ENCODE measurements at places on chromosomes 1 and 21.

DNA sequence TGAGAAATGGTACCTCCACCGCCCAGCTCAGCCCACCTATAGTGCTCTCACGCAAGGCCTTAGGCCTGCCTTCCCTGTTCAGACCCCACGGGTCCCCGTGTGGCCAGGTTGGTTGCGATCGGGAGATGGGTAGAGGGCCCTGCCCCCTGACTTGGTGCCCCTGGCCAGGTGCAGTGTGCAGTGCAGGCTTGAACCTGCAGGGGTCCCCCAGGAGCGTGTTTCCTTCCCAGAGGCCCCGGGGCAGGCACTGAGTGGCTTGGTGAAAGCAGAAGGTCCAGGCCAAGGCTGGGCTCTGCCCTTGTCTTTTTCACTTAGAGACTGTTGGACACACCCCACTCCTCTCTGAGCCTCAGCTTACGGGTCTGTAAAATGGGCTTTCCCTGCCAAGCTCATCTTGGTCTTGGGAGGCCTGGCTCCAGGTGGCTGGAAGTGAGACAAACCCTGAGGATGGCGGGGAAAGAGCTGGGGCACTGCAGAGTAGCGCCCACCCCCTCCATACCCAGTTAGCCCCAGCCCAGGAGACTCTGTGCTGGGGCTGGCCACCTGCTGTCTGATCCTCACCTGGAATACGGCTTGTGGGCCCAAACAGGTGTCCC, 9.3 kb upstream of the HES5 start:
- DNase-seq: no peak

DNA sequence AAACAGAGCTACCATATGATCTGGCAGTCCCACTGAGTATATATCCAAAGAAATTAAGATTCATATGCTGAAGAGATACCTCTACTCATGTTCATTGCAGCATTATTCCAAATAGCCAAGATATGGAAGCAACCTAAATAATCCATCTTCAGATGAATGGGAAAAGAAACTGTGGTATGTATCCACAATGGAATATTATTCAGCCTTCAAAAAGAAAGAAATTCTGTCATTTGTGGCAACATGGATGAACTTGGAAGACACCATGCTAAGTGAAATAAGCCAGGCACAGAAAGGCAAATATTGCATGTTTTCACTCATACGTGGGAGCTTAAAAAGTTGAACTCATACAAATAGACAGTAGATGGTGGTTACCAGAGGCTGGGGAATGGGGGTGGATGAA, 47.8 kb downstream of the UBE4B start:
- no peak for DNase-seq

DNA sequence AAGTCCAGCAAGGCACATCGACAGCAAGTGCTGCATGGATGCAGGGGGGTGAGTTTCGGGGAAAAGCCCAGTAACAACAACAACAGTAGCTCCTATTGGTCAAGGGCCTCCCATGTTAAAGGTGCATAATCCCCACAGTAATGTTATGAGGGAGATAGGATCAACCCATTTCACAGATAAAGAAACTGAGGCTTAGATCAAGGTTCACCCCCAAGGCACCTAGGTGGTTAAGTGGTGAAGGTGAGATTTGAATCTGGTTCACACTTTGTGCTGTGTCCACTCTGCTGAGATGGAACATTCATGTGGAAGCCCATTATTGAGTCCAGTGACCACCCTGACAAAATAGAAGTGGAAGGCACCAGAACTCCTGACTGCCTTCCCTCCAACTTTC, 24.9 kb downstream of the PHGDH start:
- DNase-seq: no peak

DNA sequence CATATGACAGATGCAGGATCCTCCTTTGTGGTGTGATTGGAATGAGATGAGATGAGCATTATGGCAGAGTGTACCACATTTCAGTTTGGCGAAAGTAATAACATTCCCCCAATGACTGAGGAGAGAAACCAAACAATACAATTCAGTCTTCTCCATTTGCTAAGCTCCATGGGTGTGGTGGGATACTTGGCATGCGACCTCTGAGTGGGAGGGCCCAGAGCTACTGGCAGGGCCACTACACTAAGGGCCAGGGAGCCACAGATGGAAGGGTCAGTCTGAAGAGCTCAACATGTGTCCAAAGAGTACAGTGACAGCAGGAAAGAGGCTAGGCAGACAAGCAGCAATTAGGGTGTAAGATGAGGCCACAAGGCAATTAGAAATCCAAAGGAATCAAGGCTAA, 23.8 kb upstream of the PAXBP1 start:
- peak; percentile 7 for DNase-seq

- DNase-seq: no peak
Measured at GRCh38 chr21:18023711-18024110, 204.6 kb upstream of the C21orf91 start.

DNA sequence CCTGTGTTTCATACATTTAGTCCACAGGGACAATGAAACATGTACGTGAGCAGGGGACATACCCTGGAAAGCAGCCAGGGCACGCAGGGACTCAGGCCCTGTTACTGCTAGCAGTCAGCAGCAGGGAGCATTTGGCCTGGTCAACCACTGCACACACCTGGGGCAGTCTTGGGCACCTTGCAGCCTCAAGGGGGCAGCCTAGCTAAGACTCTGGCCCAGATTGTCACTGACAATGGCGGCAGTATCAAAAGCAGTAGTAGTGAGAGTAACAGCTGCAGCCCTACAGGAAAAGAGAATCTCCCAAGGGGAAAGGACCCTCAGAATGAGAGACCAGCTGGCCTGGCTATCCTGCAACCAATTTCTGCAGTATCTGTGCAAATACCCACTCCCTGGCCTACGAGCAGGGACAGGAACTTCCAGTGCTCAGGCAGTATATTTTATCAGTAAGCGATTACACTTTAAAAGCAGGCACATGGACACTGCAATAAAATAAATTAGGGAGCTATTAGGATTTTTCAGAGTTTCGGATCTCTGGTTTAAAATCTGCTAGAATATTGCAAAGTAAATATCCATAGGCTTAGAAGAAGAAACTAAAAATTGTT, 475.6 kb downstream of the LTN1 start:
- no peak for DNase-seq

DNA sequence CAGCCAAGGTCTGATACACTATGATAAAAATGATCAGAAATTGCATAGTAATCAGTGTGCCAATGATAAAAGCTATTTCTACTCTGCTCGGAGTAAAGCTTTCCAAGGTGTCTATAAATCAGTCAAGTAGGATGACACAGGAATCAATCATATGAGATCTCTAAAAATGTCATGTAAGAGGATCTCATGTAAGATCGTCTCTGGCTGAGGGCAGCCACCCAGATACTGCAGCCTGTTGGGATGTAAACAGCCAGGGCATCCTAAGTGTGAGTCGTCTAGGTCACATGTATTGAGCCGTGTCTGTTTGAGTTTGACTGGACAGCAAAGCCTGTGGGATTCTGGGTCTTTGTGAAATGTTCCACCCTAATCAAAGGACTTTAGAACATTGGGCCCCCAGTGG, 2.8 kb upstream of the TEX35 start:
- DNase-seq: no peak

DNA sequence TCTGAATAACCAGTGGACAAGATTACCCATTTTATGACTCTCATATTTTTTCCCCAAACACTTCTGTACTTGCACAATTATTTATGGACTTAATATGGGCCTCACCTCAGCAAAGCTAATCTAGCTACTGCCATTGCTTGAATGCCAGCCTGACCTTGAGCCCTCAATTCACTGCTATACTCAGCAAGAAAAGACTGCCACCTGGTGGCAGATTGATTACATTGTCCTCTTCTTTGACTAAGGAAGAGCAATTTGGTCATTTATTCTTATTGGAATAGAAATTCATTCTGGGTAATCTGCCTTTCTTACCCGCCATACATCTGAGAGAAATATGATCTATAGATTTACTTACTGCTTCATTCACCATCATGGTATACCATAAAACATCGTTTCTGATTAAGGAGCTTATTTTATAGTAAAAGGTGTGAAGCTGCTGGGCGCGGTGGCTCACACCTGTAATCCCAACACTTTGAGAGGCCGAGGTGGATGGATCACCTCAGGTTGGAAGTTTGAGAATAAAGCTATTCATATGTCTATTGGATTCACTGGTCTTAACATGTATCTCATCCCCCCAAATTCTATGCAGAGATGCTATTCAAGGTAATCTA, 32.9 kb upstream of the DIPK1A start:
- peak; percentile 84 for DNase-seq

DNA sequence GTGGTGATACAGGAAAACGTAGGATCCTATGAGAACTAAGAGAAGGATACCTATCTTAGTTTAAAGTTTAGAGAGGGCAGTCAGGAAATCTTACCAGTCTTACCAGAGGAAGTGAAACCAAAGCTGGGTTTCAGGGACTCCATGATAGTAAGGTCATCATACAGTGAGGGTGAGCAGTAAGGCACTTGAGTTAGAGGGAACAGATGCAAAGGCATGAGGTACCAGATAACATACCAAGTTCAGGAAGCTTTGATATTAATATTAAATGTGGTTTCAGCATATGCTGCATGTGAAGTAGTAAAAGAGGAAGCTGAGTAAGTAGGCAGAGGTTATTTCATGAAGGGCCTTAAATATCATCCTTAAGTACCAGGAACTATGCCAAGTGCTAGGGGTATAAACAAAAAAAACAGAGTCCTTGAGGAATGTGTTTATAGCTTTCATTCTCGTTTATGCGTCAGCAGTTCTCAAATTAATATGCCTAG, 16.9 kb downstream of the ATG4C start:
- DNase-seq: no peak

DNA sequence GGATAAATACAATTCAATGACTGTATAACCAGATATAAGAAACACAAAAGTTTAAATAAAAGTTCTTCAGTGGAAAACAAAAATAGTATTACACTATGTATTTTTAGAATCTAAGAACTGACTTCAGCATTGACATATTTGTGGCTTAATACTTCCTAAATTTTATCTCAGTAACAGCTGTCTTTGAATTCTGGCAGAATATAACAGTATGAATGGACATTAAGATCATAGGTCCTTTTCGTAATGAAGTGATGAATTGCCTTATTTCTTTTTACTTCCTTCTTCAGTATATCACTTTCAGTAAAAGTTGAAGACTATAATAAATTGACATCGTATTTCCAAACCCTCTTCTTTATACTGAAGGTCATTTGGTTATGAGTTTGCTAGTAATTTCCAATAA, 1030.0 kb downstream of the MRPL39 start:
- DNase-seq: no peak

DNA sequence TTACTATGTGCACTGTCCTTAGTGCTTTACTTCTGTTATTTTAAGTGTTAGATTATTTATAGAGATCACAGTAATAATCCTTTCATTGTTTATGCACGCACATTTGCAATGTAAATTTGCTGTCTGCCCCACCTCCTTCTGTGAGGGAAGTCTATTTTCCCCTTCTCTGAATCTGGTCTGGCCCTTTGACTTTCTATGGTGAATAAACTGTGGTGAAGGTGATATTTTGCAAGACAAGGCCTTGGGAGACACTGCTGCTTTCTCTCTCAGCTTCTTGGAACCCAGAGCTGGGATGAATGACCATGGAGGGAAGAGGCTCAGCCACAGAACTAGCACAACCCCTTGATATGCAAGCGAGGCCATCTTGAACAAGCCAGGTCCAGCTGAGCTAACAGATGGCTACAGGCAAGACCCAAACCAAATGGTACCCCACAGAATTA, 156.3 kb downstream of the ST6GALNAC3 start:
- DNase-seq: no peak

DNA sequence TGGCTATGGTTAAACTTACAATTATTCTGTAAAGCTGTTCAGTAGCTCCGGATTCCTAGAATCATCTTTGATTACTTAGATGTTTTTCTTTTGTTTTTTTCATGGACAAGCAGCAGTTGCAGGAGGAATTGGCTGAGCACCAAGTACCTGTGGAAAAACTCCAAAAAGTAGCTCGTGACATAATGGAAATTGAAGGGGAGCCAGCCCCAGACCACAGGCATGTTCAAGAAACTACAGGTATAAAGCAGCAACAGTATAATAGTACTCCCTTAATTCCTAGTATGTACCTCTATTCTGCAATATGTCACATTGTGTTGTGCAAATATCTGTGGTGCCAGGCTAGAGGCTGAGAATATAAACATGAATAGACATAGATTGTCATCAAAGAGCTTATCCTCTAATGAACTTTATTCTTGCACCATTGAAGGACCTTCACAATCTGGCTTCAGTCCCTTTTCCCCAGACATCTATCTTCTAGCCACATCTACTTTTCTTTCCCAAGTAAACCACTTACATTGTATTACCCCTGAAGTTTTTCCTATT, 132.3 kb upstream of the BMP8A start:
- no peak for DNase-seq

GRCh38 chr1:88150330-88150729, 533.7 kb upstream of the PKN2 start:
- no peak for DNase-seq

DNA sequence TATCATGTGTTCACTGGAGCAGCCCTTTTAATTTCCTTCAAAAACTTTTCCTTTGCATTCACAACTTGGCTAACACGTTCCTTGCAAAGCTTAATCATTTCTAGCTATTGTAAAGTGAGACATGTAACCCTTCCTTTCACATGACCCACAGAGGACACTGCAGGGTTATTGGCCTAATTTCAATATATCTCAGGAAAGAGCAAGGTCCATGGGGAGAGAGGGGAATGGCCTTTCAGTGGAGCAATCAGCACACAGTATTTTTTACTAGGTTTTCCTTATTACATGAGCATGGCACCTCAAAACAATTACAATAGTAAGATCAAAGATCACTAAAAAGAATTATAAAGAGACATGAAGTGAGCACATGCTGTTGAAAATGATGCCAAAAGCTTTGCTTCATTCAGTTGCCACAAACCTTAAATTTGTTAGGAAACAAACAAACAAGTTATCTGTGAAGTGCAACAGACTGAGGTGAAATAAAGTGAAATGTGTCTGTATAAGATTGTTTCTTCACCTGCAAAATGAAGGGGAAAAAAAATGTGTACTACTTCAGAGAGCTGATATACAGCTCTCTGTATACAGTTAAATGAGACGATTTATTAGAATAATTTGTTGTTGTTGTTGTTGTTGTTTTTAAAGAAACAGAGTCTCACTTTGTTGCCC, 61.5 kb downstream of the EIF4G3 start:
- DNase-seq: no peak

GRCh38 chr1:30764939-30765555, 7.5 kb upstream of the LAPTM5 start:
- no peak for DNase-seq

DNA sequence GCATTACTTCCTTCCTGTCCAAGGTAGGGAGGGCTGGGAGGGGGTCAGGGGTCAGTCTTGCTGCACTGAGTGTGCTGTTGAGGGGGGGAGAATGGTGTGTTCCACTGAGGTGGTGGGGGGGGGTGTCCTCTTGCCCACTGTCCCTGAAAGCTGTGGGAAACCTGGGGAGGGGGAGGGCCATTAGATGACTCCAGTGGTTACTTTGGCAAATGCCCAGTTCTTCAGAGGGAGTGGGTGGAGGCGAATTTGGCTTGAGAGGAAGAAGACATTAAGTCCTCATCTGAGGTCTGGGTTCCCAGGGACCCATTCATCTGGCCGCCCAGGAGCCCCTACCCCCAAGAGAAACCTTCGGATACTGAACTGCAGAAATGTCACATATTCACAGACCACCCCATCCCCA, 36.2 kb downstream of the MEF2D start:
- no peak for DNase-seq

- no peak for DNase-seq
Measured at GRCh38 chr1:162908236-162908635, 47.3 kb upstream of the CCDC190 start.

GRCh38 chr1:234144901-234145300, 228.4 kb upstream of the COA6 start:
- DNase-seq: no peak

- DNase-seq: no peak
Measured at GRCh38 chr1:56505792-56506743, 73.3 kb downstream of the PLPP3 start.

- DNase-seq: no peak
Measured at GRCh38 chr1:77652268-77652667, 30.2 kb downstream of the ZZZ3 start.

- DNase-seq: no peak
Measured at GRCh38 chr1:78045926-78046778, at the start of gene GIPC2. TSS of gene GIPC2 (plus strand) at chr1:78045966. CDS start at chr1:78046095, 129 bp downstream.
